ENCODE measurements at places on chromosomes 1 and 21.

GRCh38 chr1:18108299-18109057 lies 880 bp downstream of the IGSF21 start:
- no peak for DNase-seq

- DNase-seq = no peak
Observed at GRCh38 chr21:14609274-14609673, 63.2 kb upstream of the SAMSN1 start.

DNA sequence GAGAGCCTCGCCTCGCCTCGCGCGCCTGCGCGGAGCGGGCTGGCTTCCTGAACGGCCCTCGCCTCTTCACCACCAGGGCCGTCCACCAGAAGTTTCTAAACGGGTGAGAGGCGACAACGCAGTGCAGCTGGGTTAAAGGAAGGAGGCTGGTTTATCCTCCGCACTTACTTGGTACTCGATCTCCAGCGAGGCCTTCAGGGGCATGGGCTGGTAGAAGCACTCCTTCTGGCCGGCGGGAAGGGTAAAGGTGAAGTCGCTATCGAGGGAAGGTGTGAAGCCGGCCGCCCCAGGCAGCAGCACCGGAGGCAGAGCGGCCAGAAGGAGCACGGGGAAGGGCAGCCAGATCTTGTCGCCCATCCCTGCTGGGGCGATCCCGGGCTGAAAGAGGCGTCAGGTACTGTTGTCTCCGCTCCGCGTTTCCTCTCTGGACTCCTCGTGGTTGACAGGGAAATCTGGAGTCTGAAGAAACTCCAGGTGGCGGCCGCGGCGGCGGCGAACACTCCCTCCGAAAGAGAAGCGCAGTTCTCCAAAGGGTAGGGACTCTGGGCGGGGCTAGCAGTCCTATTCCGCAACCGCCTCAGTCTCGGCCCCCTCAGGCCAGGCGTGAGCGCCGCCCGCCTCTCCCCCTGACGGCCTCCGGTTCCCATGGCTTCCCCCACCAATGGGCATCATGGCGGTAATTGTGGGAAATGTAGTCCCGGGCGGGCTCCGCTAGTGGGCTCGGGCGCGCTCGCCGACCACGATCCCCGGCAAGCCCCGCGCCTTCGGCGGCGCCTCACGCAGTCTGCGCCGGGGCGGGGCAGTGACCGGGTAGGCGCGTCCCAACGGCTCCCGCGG lies at the start of gene TMED5:
TSS of gene TMED5 (minus strand) at position 528 of the 837 bp plus-strand sequence. CDS start at position 357, 171 bp downstream.
- DNase-seq = peak; percentile 81

GRCh38 chr1:55234016-55234415 lies 18.9 kb upstream of the USP24 start:
- DNase-seq = no peak

- no peak for DNase-seq
Observed at GRCh38 chr1:112957133-112957812, 1.3 kb upstream of the SLC16A1 start.
